Cardiac ventricle fibroblast (primary cell): ENCODE measurements at places on chromosomes 3 and 15. TPM values are rescaled to one million over a fixed set of nuclear protein-coding genes. Genes with fewer than 3 reads are reported as not detected.

DUOX1 gene
- not detected in 2 replicates for total RNA-seq

STRIT1 gene
- not detected in 2 replicates for total RNA-seq

THBS1 gene
- 571 and 614 TPM in 2 replicates for total RNA-seq

ABHD5 gene
- 13.9 and 16.2 TPM in 2 replicates for total RNA-seq

ITIH1 gene
- not detected in 2 replicates for total RNA-seq

DPPA2 gene
- not detected in 2 replicates for total RNA-seq

SLC12A1 gene
- total RNA-seq: not detected in 2 replicates

B2M gene
- 3,479 and 3,733 TPM in 2 replicates for total RNA-seq
